ENCODE measurements at places on chromosomes 7 and 10. TPM values are rescaled to one million over a fixed set of nuclear protein-coding genes. Genes with fewer than 3 reads are reported as not detected.

LBX1 gene
- total RNA-seq: not detected

GRCh38 chr10:36194276-36194675 is 552.2 kb upstream of the FZD8 start:
- no peak for DNase-seq

- DNase-seq: no peak
Measured at GRCh38 chr10:28963539-28964221, 286.4 kb downstream of the BAMBI start.

ABCA13 gene
- not detected for total RNA-seq

MKI67 gene
- 0.41 TPM for total RNA-seq

DNA sequence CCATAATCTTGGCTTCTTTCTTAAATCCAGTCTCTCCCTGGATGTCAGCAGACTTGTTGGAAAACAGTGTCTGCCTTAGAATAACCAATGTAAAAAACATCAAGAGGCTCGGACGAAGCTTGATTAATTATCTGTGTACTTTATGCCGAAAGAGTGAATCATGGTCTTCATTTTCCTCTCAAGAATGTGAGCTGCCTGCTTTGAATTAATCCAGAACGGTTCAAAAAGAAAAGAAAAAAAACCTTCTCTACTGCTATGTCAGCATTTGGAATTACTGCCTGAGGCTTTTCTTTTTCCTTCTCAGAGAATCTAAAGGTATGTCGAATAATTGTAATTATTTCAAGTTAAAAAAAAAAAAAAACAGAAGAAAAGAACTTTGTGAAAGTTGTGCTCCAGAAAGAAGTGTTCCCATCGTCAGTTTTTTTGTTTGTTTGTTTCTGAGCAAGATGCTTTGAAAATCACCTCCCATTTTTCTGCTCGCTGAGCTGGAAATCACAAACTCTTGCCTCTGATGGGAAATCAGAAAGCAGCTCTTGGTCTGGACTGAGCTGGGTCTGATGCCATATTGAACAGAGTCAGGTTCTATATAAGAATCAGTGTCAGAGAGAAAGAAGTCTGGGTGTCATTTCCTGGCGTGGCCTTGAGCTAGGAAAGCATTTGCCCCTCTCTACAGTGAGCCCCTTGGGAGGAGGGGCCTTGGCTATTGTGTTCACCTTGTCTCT is 20.2 kb downstream of the PLPP4 start:
- DNase-seq: no peak

DNA sequence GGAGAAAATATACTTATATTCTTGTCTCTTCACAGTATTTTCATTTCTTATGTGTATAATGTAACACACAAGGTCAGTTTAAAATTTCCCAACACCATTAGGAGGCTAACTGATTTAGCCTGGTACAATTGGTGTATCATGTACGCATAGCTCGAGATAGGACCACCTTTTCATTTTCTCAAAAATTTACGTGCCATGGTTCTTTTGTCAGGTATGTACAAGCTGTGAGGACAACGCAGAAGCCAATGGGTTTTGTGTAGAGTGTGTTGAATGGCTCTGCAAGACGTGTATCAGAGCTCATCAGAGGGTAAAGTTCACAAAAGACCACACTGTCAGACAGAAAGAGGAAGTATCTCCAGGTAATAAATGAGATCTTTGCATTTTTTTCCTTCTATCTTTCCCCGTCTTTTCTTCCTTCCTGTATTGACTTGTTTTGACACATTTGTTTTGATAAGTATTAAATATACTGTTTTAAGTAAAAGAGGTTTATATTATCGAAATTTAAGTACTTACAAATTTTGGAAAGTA is 55.0 kb downstream of the TRIM24 start:
- no peak for DNase-seq

- DNase-seq: no peak
Measured at GRCh38 chr7:55787796-55788195, 74.8 kb downstream of the SEPTIN14 start.

DNA sequence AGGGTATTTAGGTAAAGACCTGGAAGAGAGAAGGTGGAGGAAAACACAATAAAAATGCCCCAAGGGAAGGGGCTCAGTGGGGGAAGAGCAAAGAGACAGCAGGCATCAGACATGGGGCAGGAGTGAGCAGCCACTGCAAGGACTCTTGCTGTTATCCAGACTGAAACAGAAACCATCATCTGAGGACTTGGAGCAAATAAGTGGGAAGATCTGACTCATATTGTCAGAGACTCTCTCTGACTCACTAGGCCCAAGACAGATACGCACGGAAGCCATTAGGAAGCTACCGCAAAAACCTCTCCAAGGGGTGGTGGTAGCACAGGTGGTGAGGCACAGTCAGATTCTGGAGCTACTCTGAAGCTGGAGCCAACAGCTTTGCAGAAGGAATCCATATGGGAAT is 110.7 kb downstream of the RNF32 start:
- DNase-seq: no peak

DNA sequence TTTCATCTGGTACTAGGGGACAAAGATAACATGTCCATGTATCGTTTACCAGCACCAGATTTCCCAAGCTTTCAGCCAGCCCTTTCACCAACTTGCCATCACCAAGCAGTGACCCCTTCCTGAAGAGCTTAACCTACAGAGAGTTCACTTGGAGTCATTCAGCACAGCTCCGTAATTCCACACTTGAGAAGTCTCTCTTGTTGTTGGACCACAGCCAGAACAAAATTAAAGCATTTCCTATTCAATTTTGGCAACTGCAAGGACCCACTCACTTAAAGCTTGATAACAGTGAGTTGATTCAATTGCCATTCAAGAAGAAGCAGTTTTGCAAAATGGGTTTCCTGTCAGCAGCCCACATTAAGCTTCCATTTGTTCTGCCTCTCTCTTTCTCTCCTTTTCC is 88.5 kb upstream of the LRRTM3 start:
- DNase-seq: no peak

TBX20 gene
- total RNA-seq: 3.4 TPM

DNA sequence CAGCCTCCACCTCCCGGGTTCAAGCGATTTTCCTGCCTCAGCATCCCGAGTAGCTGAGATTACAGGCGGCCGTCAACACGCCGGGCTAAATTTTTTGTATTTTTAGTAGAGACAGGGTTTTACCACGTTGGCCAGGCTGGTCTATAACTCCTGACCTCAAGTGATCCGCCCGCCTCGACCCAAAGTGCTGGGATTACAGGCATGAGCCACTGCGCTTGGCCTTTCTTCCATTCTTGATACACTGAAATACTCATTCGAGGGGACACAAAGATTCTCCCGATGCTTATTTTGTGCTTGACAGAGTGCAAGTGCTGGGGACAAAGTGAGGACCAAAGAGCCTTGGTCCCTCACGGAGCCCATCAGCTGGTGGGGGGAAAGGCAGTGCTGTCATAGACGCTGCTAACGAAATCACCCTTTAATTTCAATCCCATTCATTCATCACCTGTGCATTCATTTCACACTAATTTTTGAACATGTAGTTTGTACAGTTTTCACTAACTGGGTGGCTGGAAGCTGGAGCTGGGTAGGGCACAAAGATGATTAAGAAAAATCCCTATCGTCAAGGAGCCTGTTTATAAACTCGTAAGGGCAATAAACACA is 621 bp upstream of the FAM133B start:
- no peak for DNase-seq

DNA sequence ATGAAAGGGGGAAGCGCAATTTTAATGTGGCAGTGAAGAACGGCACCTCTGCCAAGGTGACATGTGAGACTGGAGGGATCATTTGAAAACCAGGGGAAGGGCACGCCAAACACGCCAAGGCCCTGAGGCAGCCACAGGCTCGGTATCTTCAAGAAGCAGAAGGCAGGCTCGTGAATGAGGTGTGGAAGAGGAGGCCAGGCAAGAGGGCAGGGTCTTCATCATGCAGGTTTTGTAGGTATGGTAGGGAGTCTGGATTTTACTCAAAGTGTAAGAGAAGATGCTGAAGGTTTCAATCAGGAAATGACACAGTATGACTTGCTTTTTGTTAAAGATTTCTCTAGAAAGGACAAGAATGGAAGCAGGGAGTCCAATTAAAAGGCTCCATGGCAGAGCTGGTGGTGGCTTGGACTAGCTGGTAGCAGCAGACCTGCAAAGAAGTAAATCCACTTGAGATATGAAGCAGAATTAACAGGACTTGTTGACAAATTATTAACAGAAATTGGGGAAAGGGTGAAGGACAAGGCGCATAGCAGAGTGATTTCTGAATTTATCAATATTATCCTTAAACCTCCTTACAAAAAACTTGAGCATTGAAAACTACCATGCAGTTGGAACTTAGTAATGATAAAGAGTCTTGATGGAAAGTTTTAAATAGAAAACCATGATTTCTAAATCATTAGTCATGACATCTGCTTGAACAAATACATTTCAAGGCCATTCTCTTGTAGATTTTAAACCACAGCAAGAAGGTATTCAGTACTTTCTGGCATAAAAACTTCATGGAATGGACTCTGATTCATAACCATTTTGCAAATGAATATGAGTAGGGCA is 70.4 kb downstream of the COA1 start:
- DNase-seq: no peak

- DNase-seq: no peak
Measured at GRCh38 chr10:119812684-119813083, 60.0 kb downstream of the MCMBP start.

DNA sequence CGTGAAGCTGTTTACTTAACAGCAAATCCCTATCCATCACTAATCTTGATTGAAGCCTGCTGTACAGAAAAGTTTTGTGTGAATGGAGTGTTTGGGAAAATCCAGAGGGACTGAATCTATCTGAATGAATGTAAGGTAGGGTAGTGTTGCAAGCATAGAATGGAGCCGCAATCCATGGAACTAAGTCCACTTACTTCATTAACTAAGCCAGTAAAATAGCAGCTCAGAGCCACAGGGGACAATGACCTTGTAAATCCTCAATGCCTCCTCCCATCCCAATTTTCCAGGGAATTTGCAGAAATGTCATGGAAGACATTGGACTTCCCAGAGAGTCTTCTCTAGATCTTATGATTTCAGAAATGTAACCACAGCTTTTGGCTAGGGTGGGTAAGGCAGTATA is 15.2 kb downstream of the TBATA start:
- no peak for DNase-seq

PTPN20 gene
- 6.6 TPM for total RNA-seq

LIPF gene
- total RNA-seq: not detected

DNA sequence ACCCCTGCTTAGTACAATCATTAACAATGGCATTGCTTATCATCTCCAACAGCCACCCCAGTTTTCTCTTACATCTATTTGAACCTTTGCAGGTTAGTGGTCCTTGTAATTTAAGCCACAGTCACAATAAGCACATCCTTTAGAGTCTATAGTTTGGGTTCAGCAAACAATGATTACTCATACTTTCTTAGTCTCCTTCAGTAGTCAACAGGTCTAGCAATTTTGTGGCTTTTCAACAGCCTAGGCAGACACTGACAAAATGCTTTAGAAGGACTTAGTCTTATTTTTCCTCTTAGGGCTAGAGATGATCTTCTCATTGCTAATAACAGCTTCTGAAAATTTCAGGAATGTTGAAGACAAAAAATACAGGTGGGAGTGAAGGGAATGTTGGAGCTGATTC is 32.3 kb upstream of the FAM204A start:
- DNase-seq: no peak

GSTO2 gene
- total RNA-seq: 2.8 TPM

DNA sequence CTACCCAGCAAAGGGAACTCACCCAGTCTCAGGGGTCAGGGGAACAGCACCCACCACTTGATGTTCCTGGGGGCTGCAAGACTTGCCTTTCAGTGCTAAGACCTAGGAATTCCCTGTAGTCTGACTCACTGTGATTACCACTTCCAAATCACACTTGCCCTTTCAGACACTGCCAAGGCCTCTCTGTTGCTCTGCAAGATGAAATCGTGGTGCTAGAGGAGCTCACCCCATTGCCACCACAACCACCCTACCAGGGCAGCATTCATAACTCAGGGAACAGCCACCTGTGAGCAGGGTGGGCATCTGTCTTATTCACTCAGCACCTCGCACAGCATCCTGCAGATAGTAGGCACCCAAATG is 36.5 kb downstream of the XPNPEP1 start:
- no peak for DNase-seq

GRCh38 chr7:378041-378420 is 88.1 kb downstream of the FOXL3 start:
- no peak for DNase-seq

- DNase-seq: no peak
Measured at GRCh38 chr10:124301736-124302135, 117.0 kb downstream of the OAT start.

- no peak for DNase-seq
Measured at GRCh38 chr7:40922316-40922670, 780.6 kb downstream of the INHBA start.

DNA sequence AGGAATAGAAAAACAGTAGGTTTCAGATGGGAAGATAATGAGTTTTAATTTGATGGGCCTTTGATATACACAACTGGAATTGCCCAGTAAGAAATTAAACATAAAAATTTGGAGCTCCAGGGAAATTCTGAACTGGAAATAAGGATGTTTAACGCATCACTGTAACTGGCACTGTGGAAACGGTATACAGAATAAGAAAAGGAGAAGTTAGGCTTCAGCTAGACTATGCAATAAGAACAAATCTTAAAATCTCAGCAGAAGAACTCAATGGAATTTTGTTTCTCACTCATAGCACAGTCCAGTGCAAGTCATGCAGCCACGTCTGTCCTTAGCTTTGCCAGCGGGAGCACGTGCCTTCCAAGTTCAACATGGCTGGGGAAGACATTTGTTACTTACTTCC is 52.9 kb upstream of the FGL2 start:
- no peak for DNase-seq

GRCh38 chr7:140384894-140385545 is 13.3 kb downstream of the SLC37A3 start:
- DNase-seq: no peak

- no peak for DNase-seq
Measured at GRCh38 chr10:132021504-132022143, 39.9 kb upstream of the BNIP3 start.

PIP gene
- total RNA-seq: not detected

MAP3K8 gene
- total RNA-seq: 64.3 TPM

- DNase-seq: no peak
Measured at GRCh38 chr7:134823400-134823799, 44.0 kb downstream of the CALD1 start.

DNA sequence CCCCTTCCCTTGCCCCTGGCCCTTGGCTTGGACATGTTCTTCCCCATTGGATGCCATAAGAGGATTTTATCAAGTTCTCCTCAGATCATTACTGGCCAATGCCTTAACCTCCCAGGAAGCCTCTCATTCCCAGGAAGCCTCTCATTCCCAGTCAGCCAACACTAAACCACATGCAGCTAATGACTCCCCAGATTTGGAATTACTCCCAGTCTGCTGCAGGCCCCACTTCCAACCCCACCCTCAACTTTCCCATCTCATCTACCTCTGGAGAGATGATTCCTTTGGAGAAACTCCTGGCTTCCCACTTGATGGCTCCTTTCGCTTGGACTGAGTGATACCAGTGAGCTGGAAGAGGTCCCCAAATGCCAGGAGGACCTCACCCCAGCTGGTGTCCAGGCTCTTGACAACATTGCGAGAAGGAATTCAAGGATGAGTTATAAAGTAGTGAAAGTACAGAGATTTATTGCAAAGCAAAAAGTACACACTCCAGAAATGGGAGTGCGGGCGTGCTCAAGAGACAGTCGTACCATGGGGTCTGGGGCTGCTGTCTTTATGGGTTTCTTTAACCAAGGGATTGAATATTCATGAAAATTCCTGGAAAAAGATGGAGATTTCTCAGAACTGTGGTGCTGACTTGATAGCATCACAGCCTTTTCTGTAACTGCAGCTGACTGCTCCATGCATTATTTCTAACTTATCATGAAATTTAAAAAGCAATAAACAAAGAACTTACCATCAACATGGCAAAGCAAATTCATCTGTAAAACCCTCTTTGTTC is 117.2 kb upstream of the ADCY1 start:
- no peak for DNase-seq

GRCh38 chr10:86370006-86370585 is 3.5 kb upstream of the GRID1 start:
- no peak for DNase-seq
